ENCODE measurements at places on chromosomes 12 and 14.

DNA sequence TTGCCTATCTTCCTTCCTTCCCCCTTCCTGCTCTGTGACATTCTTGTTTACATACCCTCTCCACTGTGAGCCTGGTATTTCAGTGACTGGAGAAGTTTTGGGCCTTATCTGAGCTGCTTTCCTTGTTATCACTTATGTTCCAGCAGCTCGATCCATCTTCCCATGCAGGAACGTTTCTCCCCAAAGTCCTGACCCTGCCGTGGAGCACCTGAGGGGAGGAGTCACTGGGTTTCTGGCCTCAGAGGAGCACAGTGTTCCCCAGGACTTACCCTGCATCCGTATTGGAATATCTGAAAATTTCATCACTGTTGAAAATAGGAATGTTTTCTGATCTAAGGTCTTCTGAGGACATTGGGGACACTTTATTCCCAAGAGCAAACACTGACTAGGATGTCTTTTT is 141.8 kb downstream of the CACNA1C start:
- no peak for DNase-seq

DNA sequence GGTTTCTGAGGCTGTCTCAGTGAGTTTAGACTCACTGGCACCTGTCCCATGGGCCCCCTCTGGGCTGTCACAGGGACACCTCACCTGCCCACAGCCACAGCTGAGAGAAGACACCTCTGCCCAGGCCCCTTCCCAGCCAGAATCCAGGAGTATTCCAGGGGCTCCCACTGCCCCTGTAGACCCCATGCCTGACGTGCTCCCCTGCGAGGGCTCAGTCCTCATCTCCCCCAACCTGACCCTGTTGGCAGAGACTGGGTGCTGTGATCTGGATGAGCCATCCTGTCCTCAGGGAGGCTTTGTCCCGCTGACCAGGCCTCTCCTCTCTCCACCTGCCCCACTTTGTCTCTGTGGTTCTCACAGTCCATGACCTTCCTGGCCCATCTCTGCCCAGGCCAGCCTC is 89.4 kb downstream of the DHRS2 start:
- DNase-seq = no peak

GRCh38 chr14:104599446-104599845 is 5.1 kb downstream of the TMEM179 start:
- no peak for DNase-seq

GRCh38 chr14:32913725-32914124 is 25.0 kb upstream of the NPAS3 start:
- DNase-seq = no peak

DNA sequence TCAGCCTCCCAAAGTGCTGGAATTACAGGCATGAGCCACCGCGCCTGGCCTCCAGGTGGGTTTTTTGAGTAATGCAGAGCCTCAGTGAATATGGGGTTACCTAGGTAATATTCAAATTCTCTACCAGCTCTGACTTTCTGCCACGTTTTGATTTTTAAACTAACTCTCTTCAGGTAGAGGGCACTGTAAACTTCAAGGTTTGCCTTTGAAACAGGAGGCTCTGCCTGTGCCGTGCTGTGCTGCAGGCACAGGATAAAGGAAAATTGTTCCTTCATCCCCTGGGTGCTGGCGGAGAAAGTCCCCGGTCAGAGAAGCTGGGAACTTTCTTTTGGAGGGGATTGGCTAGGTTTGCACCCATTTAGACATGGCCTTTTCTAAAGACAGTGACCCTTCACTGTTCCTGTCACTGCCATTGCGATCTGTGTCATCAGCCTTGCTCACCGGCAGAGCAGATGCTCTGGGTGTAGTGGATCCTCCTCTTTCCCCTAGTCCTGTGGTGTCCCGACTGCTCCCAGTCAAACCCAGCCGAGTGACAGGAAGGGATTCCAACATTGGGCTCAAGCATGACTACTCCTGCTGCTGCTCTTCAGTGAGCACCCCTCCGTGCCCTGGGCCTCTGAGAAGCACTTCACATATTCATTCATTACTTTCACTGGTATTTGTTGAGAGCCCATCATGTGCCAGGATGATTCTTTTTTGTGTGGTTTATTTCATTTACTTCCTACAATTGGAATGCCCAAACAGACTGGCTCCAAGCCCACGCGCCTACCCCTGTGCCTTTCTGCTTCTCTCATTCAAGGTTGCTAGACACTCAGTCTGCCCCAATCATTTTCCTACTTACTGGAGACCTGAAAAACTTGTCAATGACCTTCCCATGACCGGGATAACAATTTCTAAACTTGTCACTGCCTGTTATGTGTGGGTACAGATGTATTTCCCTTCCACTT is 103.6 kb downstream of the TMEM30B start:
- DNase-seq = no peak

GRCh38 chr12:4044736-4045730 is 171.8 kb upstream of the PARP11 start:
- no peak for DNase-seq

GRCh38 chr12:87280893-87281292 is 748.3 kb downstream of the C12orf50 start:
- DNase-seq = no peak

DNA sequence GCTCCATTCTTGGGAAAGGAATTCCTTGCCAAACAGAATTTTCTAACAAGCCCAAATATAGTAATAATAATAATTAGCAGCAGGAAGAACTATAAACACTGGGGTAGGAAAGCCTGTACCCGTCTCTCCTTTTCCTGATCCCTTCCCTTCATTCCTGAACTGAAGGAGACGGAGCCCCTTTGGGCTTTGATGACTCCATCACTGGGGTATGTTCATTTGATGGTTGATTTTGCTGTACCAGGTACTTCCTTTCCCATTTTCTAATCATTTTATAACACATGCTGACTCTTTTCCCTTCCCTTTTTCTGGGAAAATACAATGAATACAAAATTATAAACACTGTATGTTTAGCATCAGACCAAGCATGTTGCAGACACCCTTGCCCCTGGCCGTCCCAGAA is 3.6 kb upstream of the RCOR1 start:
- no peak for DNase-seq

DNA sequence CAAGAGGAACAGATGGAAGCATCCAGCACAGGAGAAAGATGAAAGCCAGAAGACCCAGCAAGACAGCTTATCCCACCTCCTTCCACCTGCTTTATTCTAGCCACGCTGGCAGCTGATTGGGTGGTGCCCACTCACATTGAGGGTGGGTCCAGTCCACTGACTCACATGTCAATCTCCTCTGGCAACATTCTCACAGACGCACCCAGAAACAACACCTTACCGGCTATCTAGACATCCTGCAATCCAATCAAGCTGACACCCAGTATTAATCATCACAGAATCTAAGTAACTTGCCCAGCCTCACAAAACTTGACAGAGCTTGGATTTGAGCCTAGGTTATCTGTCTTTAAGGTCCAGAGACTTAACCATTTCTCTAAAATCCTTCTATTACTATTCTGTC is 208.9 kb downstream of the PAH start:
- no peak for DNase-seq
